Activated CD4-positive, CD25-positive, alpha-beta regulatory T cell (primary cell): ENCODE measurements at places on chromosomes 5 and 9.

DNA sequence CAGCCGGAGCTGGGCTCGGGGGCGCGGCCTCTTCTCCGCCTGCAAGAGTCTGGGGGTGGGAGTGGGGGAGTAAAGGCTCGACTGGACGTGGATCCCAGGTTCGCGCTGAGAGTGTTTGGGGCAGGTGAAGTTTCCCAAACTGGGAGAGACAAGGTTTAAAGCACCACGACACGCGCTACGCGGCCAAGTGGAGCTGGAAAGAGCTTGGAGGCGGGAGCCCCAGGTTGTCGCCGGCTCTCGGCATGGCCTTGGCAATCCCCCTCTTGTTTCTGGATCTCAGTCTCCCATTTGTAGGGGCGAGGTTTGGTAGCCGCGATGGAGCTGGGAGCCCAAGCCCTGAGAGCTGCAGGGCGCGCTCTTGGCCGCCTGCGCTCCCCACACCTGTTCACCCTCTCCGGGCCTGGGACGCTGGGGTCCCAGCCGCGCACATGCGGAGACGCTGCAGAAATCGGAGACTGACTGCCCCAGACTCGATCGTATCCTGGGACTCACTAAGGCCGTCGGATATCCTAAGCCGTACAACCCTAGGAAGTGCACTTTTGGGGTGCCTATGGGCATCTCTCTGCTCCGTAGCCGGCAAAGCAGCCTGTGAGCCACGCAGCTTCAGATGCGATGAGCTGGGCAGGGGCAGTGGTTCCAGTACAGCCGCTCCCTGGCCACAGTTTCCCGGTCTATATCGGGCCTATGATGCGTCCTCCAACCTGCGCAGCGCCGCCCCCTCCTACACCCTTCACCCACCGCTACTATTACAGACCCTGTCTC, 937 bp downstream of the TMOD1 start:
- no peak for DNase-seq

DNA sequence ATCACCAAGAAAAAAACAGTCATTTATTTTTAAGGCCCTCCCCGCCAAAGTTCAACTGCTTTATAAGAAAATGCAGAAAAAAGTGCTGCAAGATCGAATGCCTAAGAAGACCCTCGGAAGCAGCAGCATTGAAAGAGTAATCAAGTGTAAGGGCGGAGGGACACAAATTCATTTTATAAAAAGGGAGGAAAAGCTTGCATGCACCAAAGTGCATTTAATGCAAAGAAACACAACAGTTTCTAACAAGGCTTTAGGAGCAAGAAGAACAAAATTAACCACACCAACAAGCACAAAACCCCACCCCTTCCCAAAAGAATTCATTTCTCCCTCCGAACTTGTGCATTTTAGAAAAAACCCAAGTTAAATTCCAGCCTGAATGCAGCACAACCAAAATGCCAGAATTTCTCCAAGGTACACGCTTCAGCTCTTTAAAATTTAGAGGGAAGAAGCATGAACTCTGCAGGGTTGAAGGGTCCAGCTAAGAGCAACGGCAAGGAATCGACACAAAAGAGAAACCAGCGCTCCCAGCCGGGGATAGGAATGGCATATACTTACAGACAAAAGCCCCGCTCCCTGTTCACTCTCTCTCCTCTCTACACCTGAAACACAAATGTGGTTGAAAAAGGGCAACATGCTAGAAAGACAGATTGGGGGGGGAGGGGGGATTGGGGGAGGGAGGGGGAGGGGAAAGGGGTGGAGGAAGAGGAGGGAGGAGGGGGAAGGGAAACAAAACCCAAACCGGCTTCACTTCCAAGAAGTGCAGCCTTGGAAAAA, at the start of gene NREP:
TSS of gene NREP (minus strand) at position 614 of the 774 bp plus-strand sequence. CDS start 1,422 bp downstream, outside the sequence.
- no peak for DNase-seq

DNA sequence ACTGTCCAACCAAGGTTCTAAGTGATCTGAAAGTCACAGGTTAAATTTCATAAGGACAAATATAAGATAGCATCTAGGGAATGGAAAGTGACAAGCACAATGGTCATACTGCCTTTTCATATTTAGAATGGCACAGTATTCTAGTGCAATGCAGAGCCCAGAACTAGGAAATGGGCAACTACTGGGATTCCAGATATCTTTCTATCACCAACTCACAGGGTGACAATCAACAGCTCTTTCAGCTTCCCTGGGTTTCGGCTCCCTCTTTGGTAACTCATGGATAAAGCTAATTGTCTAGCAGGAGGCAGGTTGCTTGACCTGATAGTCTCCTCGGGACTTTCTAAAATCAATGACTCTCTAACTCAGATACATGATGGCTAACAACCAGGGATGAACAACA, 60.4 kb downstream of the NR3C1 start:
- no peak for DNase-seq

DNA sequence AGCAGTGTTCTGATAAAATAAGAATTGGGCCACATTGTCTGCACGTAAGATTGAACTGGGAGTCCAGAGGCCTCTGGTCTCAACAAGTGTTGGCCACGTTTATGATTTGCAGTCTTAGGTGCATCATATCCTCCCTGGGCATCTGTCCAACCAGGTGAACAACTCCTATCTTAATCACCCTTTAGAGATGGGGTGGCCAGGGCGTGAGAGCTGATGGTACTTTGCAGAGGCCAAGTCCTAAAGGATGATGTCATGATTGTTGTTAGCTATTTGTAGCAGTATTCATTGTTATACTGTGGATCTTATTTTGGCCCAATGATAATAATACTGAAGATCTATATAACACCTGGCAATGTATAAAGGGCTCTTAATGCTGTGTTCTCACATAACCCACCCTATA, 73.2 kb upstream of the RARS1 start:
- no peak for DNase-seq

DNA sequence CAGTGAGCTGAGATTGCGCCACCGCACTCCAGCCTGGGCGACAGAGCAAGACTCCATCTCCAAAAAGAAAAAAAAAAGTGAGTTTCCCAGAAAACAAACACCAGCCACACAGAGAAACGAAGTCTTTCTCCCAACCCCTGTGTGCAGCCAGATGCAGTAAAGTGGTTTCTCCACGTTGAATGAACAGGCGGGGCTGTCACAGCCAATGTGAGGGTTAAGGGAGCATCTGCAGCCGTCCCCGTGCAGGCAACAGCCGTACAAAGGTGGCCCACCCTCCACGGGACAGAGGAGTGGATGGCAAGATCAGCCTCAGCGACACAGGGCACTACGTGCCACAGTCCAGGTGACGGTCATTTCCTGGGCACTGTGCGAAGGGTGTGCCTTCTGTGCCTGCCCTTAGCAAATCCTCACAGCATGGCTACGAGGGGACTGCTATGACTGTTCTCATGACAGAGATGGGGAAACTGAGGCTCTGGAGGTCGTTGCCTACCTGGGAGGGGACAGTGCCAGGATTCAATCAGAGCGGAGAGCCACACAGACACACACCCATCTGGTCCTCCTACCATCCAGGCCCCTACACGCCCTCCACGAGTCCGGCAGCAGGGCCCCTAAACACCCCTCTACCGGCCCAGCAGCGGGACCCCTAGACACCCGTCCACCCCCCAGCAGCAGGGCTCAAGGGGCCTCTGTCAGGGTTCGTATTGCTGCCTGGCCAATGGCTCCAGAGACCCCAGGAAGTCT, 2.3 kb downstream of the VAV2 start:
- no peak for DNase-seq

DNA sequence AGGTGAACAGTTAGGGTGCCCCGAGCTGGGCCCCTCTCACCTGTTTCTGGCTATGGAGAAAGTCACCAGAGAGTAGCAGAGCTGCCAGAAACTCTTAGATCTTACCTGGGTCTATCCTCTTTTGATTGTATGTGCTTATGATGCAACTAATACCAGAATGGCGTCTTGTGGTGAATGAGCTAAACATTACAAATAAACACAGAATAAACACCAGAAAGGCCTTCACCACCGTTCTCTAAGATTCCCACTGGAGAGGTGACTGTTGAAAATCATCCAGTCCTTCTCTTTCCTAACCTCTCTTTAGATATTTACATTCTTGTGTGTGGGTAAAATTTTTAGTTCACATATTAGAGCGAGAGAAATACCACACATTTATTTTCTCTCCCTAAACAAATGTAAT, 241.7 kb upstream of the GAS1 start:
- DNase-seq, result no peak
